ENCODE measurements at places on chromosomes 2 and 18.
A peak's percentile ranks its signal among the peaks of the same experiment; 100 is the strongest.

DNA sequence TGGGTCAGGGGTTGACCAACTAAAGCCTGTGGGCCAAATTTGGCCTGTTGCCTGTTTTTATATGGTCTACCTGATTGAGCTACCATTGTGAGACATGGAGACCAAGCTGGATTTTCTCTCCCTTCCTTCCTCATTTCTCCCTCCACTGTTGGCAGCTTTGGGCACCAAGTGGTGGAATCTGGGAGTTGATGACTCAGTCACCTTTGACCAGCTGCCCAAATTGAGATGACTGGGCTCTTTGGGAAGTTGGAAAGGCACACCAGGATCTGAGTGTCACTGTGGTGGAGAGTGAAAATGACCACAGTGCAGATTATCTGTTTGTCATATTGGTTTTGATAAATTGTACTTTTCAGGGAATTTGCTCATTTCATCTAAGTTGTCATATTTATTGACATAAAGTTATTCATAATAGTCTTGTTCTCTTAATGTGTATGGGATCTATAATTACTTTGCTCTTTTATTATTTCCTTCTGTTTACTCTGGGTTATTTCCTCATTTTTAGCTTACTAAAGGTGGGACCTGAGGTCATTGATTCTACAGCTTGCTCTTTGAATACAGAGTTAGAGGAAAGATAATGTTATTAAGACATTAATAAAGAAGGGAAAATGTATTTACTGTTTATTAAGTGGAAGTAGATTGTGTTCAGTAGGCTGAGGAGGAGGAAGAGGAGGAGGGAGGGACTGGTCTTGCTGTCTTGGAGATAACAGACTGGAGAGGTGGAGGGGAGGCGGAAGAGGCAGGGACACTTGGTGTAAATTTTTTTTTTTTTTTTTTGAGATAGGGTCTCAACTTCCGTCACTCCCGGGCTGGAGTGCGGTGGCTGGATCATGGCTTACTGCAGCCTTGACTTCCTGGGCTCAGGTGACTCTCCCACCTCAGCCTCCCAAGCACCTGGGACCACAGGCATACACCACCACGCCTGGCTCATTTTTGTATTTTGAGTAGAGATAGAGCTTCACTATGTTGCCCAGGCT is 31.8 kb downstream of the AGFG1 start:
- DNase-seq: peak; percentile 51

DNA sequence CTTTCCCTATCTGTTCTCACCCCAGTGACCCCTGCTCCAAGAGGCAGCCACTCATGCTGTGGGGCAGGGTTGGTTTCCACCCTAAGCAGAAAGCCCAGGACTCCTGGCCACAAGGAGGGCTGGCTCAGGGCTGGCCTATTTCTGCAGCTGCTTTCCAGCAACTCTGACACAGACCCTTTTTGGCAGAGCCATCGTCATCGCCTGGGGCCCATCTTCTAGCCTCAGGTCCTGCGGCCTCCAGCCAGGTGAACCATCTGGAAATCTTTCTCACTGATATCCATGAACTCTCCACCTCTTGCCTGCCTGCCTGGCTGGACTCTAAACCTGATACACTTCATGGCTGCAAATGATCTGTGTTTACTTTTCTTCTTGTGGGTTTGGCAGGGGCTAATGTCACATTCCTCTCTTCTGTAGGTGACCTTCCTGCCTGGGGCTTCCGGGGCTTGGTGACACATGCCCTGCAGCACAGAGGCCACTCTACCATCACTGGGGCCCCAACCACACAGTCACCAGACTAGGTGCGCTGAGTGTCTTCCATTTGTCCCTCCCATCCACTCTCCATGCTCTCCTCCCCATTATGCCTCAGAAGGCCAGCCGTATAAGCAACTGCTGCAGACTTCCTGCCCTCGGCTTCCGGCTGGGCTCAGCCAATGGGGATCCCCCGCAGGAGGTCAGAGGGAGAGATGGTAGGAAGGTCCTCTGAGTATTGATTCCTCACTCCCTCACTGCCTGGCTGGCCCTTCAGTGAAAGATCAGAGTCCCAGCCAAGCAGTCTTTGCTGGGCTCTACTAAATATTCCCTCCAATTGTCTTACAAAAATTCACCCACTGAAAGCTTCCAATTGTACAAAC is 9.7 kb upstream of the COPS8 start:
- DNase-seq: no peak

- no peak for DNase-seq
These were observed 2.2 kb downstream of the SERPINE2 start for GRCh38 chr2:224036731-224037361.

GRCh38 chr2:227472265-227473121 is 537 bp downstream of the AGFG1 start:
- peak; percentile 42 for DNase-seq

- peak; percentile 79 for DNase-seq
These were observed 45.1 kb upstream of the ACAA2 start for GRCh38 chr18:49858309-49859020.

GRCh38 chr2:24163186-24163585 is 11.7 kb upstream of the FAM228A start:
- no peak for DNase-seq
